ENCODE measurements at places on chromosomes 7 and 10. TPM values are rescaled to one million over a fixed set of nuclear protein-coding genes. Genes with fewer than 3 reads are reported as not detected.

Gene PDZD7
- not detected for polyA plus RNA-seq

DNA sequence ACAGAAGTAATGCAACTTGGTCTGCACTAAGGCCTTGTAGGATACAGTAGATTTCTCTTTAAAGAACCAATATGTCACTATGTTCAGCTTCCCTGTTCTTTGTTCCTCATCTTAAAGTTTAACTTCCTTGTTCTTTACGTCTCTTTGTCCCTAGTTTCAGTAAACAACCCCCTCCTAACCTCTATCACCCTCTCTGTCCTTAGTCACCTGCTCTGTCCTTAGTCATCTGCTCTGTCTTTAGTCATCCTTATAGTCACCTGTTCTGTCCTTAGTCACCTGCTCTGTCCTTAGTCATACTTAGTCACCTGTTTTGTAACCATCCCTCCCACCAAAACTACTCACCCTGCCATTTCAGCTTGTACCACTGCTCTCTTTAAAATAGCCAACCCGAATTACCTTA, 144.6 kb upstream of the TMEM106B start:
- DNase-seq, result peak; percentile 81

DNA sequence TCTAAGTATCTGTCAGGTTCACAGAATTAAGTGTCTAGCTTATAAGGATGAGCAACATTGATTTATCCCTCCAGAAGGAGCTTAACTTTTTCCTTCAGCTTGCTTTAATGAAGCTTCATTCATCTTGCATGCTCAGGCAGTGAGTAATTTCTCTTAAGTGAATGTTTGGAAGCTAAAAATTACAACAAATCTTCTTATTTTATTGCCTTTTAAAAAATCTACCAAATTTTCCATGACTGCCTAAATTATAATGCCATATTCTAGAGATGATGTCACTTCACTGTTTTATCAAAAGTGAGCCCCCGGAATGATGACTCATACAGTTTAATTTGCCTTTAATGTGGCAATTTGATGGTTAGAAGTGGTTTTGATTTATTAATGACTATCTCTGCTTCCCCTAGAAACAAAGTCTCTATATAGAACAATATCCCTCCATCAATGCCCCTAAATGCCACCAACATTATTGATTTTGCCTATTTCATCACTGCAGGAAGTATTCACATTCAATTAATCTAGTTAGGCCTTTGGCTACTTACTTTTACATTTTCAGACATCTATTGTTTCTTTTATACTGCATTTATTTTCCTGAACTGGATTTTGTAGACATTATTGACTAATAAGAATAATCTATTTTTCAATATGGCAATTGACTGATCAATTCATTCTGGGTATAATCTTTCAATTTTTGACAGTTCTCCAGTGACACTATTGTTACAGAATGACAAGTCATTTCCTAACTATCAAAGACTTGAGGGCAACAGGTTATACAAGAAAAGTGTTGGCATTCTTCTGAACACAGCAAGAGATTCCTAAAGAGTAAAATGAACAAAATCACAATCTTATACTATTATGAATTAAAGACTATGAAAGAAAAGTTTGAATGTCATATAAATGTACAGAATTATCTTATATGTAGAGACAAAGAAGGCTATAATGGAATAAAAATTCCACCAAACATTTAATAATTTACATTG, 139.3 kb upstream of the ODAD2 start:
- DNase-seq, result no peak

- DNase-seq, result no peak
Observed at GRCh38 chr10:427761-428519, 261.5 kb downstream of the DIP2C start.

DNA sequence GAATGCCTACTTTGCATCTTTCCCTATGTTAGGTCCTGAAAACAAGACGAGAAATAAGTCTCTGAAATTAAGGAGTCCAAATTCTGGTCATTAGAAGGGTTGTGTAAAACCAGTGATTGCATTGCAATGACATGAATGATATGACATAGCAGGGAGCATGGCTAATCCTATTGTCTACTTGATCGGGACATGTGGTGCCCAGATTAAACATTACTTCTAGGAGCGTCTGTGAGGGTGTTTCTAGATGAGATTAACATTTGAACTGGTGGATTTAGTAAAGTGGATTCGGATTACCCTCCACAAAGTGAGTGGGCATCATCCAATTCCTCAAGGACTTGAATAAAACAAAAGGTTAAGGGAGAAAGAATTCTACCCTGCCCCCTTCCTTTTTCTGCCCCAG, 434.9 kb upstream of the KLF6 start:
- DNase-seq, result no peak

- DNase-seq, result no peak
Observed at GRCh38 chr7:26278770-26279169, 12.9 kb upstream of the SNX10 start.
